Bronchus fibroblast of lung (primary cell): ENCODE measurements at places on chromosomes 6 and 20. TPM values are rescaled to one million over a fixed set of nuclear protein-coding genes. Genes with fewer than 3 reads are reported as not detected.

The DNAH8 gene
- total RNA-seq, result not detected in 2 replicates

The FAM83B gene
- total RNA-seq, result 0.15 and 0.17 TPM in 2 replicates

The HSPA1L gene
- total RNA-seq, result 0.30 and 0.50 TPM in 2 replicates

The ZNF512B gene
- 7.7 and 8.2 TPM in 2 replicates for total RNA-seq

The CLPSL1 gene
- not detected in 2 replicates for total RNA-seq

The PNPLA1 gene
- not detected in 2 replicates for total RNA-seq

The SCAF8 gene
- total RNA-seq, result 17.1 and 20.5 TPM in 2 replicates
